ENCODE measurements at places on chromosomes 6 and 20.

DNA sequence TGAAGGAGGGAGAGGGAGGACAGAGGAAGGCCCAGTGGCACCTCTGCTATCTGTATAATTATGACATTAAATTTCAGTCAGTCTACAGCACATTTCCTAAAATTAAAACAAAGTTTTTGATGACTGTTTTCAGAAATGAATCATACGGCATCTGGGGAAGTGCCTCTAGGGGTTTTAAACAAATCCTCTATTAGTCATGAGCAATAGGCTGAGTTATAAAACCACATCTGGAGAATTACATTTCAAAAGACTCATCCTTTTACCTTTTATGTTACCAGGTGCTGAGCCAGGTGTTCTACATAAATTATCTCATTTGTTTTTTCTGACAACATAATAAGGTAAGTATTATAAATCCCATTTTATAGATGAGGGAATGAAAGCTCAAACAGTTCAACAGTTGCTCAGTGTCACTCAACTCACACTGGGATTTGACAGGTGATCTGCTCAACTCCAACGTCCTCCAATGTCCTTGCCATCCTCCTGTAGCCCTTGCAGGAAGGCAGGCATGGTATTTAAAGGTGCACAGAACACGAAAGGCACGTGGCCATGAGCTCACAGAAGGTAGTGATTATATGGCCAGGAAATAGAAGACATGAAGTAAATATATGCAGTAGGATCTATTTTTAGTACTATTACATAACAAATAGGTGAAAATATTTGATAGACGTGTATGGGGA lies 184.2 kb upstream of the MAN1A1 start:
- DNase-seq = no peak

GRCh38 chr20:49821381-49821780 lies 8.8 kb downstream of the SLC9A8 start:
- no peak for DNase-seq

- no peak for DNase-seq
These were observed 120.2 kb upstream of the LOC128125822 start for GRCh38 chr6:63452125-63452524.

DNA sequence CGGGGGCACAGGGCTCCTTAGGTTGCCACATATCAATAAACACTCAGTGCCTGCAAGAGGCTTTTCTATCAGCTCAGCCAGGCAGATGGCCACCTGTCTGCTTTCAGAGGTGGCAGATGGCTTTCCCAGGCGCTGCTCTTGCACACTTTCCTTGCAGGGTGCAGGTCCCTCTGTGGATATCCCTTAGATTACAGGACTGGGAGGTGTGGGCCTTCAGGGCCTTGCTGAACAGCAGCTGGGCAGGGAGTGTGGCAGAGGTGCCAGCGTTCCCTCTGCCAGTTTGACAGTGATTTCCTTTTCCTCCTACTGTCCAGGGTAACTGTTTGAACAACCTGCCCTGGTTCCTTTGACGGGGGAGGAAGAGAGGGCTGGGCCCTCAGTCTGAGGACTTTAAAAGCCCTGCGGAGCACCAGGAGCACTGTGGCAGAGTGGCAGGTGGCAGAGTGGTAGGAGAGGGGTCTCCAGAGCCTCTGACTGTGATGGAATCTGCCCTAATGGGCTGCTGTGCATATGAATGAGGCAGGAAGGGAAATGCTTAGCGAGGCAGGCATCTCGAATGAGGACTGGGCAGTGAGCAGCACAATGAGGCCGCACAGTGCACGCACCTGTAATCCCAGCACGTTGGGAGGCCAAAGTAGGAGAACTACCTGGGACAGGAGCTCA lies 34.2 kb downstream of the ABHD12 start:
- DNase-seq = no peak

GRCh38 chr6:39184906-39185580 lies 44.2 kb downstream of the KCNK5 start:
- DNase-seq = no peak

GRCh38 chr6:71333697-71334096 lies 45.1 kb downstream of the OGFRL1 start:
- DNase-seq = no peak

GRCh38 chr20:14155361-14155760 lies 160.0 kb downstream of the MACROD2 start:
- DNase-seq = no peak

DNA sequence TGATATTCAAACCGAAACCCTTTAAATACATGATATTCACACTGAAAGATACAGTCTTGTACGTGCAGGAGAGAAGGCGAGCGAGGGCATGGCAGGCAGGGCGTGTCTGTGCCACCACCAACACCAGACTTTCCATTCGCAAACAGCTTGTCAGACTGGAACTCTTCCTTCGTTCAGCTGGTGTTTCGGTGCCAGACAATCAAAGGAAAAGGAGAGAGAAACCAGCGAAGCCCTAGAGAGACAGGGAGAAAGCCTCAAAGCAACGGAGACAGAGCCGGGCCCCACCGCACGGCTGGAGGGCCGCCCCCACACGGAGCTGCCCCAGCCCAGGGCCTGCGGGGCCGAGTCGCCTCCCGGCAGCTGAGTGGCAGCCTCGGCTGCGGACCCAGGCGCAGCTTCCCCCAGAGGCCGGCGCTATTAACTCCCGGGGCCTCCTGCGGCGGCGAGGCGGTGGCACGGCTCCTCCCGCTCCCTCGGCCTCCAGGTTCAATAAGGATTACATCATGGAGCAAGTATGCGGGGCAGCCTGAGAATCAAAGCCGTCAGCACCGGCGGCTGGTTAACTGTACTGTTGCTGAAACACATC lies 32.1 kb upstream of the NR2E1 start:
- DNase-seq = no peak

GRCh38 chr6:107600121-107600520 lies 110.2 kb downstream of the SOBP start:
- no peak for DNase-seq

- no peak for DNase-seq
These were observed 11.1 kb upstream of the NOTCH4 start for GRCh38 chr6:32234934-32235333.

DNA sequence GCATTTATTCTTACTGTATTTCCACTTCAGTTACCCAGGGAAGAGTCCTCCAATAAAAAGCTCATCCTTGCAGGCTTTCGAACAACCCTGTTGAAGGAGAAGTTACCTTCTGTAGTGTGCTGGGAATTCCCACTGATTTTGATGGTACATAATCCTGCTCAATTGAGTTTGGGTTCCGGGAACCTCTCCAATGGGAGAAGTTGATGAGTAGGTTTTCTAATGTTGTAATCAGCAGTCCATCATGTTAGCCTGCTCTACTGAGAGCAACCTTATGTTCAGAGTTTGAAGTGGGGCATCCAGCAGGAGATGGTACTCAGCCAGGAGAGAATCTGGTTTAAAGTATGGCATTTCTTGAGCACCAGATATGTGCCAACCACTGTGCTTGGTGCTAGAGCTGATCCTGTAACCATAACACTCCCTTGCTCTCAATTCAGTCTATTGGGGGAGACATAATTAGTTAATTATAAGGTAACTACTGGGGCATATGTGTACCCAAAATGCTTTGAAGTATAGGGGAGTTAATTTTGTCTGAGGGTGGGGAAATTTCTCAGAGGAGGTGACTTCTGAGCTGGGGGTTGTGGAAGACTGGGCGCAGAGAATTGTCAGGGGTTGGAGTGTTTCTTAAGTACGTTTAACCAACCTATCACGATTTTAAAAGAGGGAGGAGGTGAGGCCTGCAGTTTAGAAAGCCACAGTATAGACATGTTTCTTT lies 2.1 kb downstream of the TOP1 start:
- DNase-seq = no peak

GRCh38 chr6:11722805-11723631 lies 55.6 kb downstream of the ADTRP start:
- DNase-seq = no peak

GRCh38 chr6:46983007-46983411 lies 59.1 kb downstream of the ADGRF1 start:
- no peak for DNase-seq

DNA sequence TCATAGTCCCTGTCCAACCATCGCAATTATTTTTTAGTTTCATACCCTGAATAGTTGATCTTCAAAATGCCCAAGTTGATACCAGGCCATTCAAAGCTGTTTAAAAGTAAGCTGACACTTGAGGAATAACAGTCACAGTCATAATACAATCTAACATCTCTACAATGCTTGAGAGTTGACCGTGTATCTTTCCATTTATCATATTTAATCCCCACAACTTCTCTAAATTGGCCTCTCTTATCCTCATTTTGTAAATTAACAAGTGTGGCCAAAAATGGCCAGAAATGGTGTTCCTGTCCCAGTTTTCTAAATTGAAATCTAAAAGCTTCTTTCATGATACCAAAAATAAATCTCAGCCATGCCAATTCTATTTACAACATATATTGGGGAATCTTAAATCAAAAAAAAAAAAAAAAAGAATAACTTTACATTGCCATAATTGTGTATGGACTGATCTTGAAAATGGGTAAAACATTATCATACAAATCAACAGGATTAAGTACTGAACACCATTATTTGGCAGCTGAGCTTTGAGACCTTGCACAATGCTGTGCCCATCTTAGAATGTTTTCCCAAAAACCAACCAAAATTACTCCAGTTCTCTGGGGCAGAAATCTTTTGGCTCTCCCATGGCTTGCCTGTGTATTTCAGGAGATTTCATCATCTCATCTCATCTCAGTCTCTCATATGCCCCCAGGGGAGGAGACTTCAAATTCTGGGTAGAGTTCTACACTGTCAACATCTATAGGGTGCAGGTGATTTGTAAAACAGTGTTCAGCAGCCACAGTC lies 448.7 kb upstream of the JARID2 start:
- DNase-seq = no peak

GRCh38 chr6:321536-322258 lies 29.4 kb downstream of the DUSP22 start:
- no peak for DNase-seq

DNA sequence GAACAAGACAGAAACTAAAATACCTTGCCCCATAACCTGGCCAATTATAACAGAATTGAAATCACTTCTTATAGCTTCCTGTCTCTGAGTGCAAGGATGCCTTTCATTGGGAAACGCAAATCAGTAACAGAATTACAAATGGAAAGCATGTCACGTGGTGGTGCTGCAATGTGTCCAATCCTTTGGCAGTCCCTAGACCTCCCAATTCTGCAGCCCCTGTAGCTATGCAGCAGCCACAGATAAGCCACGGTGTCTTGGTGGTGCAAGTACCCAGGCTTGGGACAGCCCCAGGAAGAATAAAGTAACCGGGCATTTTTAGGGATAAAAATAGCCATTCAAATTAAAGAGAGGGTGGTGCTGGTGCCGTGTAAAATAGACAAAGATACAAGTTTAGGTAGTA lies 134.6 kb upstream of the CCN2 start:
- DNase-seq = no peak

GRCh38 chr6:11428895-11429294 lies 108.7 kb upstream of the TMEM170B start:
- DNase-seq = no peak

- no peak for DNase-seq
These were observed 8.9 kb downstream of the FITM2 start for GRCh38 chr20:44302026-44302669.

- DNase-seq = no peak
These were observed 55.5 kb downstream of the TRAF3IP2 start for GRCh38 chr6:111550195-111550594.

DNA sequence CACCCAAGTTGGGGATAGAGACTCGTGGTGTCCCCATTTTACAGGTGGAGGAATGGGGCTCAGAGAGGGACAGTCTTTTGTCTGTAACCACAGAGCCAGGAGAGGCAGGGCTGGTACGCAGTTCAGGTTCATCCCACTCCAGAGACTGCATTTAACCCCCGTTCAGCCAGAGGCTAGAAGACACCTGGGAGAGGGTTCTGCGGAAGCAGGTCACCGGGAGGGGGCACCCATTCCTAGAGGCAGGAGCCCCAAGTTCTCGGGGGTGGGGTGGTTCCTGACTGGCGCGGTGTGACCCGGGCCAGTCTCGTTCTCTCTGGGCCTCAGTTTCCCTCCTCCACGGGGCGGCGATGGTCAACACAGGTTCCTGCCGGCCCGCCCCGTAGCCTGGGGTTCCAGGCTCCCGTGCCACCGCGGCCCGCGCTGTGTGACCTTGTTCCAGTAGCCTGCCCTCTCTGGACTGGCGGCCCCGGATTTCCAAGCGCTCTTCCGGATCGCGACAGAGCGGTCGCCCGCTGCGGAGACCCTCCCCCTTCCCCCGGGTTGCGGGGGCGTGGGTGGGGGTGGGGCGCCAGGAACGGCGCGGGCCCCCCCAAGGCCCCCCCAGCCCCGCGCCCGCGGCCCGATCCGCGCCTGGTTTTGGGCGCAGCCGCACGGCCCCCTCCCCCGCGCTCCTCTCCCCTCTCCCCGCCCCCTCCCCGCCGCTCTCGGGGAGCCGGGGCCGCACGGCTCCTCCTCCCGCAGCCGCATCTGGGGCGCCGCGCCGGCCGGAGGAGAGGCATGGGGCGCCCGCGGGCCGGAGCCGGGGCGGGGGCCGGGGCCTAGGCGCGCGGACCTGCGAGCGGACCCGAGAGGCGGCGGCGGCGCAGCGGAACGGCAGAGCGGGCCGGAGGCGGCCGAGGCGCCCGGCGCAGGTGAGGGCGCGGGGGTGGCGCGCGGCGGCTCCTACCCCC lies at the start of gene DLGAP4:
DLGAP4 (plus strand) TSS at position 738 of the 950 bp plus-strand sequence. CDS start 125,379 bp downstream, outside the sequence.
- DNase-seq = no peak

DNA sequence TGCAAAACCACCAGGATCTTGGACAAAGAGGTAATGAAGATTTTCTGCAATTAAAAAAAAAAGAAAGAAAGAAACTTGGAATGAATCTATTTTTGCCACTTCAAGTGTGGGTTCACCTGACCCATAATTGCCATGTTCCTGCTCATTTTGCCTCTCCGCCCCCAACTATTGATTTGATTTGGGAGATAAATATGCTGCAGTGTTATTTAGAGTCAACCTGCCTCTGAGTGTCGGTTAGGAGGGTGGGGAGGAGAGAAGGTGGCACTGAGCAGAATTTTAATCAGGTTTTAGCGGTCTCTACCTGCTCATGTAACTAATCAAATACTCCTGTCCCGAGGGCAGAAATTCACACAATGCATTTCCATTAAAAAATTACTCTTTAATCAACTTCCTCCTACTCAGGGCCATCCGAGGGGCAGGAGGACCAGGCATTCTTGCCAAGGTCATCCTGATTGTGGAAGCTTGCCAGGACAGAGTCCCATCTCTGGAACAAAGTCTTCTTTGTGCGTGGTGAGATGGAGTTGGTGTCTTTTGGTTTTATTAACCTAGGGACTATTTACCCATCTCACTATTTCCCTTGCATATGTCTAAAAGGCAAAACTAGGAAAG lies 300.1 kb downstream of the CDH26 start:
- no peak for DNase-seq

- DNase-seq = no peak
These were observed 306.1 kb upstream of the RGS17 start for GRCh38 chr6:153437193-153437592.

DNA sequence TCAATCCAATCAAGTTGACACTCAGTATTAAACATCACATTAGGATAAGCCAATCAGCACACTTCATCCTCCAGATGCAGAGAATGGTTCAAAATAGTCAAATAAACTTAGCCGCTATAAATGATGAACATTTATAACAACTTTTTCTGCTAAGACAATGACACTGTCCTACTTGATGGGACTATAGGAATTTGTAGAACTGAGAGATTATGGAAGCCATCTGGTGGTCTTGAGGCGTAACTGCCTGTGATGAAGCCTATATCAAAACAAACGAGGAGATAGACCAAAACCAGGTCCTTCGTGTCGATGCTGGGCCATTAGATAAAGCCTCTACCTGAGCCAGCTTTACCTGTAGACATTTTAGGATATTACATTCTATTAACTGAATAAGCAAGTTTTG lies 631.1 kb downstream of the COL12A1 start:
- DNase-seq = no peak

Measured in HL-60 (cell line).